ENCODE measurements at places on chromosomes 1 and 21.

GRCh38 chr21:38289705-38290485 lies 33.1 kb downstream of the KCNJ15 start:
- peak; percentile 78 for ATAC-seq

- ATAC-seq, result no peak
Measured at GRCh38 chr1:22788254-22788661, 77.6 kb downstream of the EPHB2 start.

- peak; percentile 63 for ATAC-seq
Measured at GRCh38 chr1:19003371-19004290, 47.2 kb upstream of the IFFO2 start.

- no peak for ATAC-seq
Measured at GRCh38 chr1:118751166-118751565, 237.0 kb downstream of the TBX15 start.

DNA sequence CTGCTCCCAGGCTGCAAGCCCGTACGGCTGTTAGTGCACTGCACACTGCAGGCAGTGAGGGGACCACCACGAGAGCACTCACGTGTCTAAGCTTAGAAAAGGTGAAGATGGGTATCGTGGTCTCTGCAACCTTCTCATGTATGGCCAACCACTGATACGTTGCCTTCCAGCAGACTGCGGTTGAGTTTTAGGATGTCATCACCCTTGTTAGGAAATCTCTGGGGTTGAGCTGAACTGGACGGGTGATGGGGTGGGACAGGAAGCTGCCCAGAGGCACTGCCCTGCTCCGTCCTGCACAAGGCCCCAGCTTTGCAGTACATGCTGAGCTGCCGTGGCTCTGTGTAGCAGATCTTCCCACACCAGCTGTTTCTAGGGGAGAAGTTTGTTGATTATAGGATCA lies 43.3 kb downstream of the FAAP20 start:
- peak; percentile 39 for ATAC-seq

DNA sequence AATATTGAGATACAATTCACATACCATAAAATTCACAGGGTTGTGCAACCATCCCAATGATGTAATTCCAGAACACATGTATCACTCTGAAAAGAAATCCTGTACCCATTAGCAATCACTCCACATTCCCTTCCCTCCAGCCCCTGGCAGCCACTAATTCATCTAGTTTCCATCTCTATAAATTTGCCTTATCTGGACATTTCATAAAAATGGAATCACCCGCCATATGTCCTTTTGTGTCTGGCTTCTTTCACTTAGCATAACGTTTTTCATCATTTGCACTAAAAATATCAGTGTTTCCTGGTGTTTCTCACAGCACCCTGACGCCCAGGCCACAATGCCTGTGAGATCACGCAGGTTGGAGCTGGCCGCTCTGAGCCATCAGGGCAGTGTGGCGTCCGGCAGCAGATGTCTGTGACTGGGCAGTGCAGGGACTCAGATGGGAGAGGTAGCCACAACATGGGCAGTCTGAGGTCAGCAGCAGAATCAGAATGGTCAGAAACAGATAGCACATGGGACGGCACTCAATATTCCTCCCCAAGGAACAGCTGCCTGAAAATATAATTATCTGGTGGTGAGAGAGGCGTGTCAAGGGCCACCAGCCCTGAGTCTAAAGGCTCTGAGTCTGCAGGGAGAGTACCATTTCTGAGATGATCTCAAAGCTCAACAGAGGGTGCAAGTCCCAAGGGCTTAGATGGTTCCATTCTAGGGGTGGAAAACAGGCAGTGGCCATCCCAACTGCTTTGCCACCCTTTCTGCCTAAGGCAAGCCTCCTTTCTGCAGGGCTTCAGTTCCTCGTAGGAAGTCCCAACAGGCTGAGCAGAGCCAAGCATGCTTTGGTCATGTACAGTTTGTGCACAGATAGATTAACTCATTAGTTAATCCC lies 129.4 kb upstream of the EDN2 start:
- no peak for ATAC-seq

DNA sequence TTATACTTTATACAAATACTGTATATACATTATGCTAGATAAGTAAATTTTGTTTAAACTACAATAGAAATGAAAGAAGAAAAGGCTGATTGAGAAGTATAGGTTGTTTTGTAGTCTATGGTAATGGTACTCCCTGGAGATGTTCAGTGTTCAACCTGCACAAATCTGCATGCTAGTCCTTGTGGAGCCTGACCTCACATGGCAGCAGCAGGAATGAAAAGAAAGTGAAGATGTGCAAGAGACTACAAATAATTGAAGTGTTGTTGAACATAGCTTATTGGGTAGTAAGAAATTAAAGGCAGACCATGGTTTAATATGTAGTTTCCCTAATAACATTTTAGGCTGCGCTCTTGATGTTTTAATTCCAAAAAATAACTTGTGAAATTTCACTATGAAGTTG lies 201.2 kb downstream of the TGFB2 start:
- no peak for ATAC-seq

GRCh38 chr1:107867897-107868296 lies 97.1 kb downstream of the VAV3 start:
- no peak for ATAC-seq

DNA sequence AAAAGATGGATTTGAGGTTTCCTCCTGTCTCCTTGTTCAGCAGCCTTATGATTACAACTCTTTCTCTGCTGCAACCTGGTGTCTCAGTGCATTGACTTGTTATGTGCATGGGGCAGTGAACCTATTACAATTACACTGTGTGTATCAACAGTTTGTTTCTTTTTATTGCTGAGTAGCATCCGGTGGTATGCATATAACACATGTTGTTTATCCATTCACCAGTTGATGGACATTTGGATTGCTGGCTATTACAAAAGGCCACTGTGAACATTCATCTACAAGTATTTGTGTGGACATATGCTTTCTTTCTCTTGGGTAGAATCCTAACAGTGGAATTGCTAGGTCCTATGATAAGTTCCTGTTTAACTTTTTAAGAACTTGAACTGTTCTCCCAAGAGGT lies 65.9 kb downstream of the FMO4 start:
- ATAC-seq, result no peak

- no peak for ATAC-seq
Measured at GRCh38 chr1:203324105-203325025, 19.0 kb downstream of the BTG2 start.

- peak; percentile 9 for ATAC-seq
Measured at GRCh38 chr21:41508415-41509144, 622 bp upstream of the TMPRSS2 start.

DNA sequence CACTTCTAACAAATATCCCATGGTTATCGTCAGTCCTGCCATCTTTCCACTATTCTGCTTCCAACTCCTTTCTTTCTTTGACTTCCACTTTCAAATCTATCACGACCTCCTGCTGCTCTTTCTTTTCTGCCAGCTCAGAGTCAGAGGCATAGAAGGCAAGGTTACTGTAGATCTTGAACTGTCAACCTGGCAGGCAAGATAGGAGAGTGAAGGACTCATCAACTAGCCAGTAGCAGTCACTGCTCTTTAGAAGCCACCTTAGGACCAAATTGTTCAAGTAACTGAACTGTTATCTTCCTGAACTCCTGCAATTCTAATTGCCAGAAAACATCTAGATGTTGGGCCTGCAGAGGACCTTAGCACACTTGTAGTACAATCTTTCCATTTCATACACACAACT lies 13.1 kb upstream of the FCER1A start:
- ATAC-seq, result no peak

- ATAC-seq, result peak; percentile 81
Measured at GRCh38 chr1:21508580-21509350, 458 bp upstream of the ALPL start.

Measured in esophagus mucosa (tissue), 1 donor.